Neural progenitor cell (in vitro differentiated cells): ENCODE measurements at places on chromosomes 6 and 20. TPM values are rescaled to one million over a fixed set of nuclear protein-coding genes. Genes with fewer than 3 reads are reported as not detected.
A peak's percentile ranks its signal among the peaks of the same experiment; 100 is the strongest.

DNA sequence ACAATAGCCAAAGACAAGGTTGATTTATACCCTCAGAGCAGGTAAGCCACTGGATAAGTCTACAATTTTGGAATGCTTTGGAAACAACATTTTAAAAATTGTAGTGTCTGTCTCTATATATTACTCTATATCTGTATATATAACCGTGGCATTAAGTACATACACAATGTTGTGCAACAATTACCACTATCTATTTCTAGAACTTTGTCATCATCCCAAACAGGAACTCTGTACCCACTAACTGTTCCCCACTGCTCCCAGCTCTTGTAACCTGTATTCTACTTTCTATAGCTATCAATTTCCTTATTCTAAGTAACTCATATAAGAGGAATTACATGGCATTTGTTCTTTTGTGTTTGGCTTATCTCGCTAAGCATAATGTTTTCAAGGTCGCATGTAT, 78.2 kb upstream of the ASCC3 start:
- no peak for DNase-seq
- no peak overlapping the region for H3K27ac ChIP-seq
- H3K4me3 ChIP-seq, result no peak overlapping the region

The HSPA1B gene
- 35.3 and 65.1 TPM in 2 replicates for total RNA-seq

DNA sequence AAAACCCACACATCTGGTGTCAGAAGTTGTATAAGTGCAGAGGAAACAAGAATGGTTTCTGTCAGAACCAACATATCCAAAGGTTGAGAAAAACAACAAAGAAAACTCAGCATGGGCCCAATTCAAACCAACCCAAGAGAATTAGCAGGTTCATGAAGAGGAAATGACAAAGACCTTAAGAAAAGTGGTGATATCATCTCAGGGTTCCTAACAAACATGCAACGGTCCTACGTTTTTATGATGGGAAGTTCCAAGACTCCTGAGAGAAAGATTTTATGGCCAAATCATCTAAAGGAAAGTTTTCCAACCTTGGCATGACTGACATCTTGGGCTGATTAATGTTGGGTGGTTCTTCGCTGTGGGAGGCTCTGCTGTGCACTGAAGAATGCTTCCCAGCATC, 23.0 kb downstream of the TFB1M start:
- no peak overlapping the region for H3K4me3 ChIP-seq
- H3K27me3 ChIP-seq, result no peaks in the 10 kb centered on the region
- no peak for DNase-seq
- peaks cover 3% of the 10 kb centered on the region for H3K4me1 ChIP-seq

The SLC17A1 gene
- not detected in 2 replicates for total RNA-seq

- H3K27me3 ChIP-seq, result no peaks in the 10 kb centered on the region
- no peak overlapping the region for H3K4me3 ChIP-seq
- H3K27ac ChIP-seq, result no peak overlapping the region
- H3K36me3 ChIP-seq, result no peaks in the 10 kb centered on the region
- peaks cover 39% of the 10 kb centered on the region for H3K4me1 ChIP-seq
Observed at GRCh38 chr20:50728981-50729874, 2.2 kb upstream of the PARD6B start.

The TREML2 gene
- total RNA-seq, result not detected in 2 replicates

- H3K36me3 ChIP-seq, result peaks cover 3% of the 10 kb centered on the region
- H3K27ac ChIP-seq, result no peak overlapping the region
- no peak overlapping the region for H3K4me3 ChIP-seq
- H3K4me1 ChIP-seq, result no peaks in the 10 kb centered on the region
- H3K27me3 ChIP-seq, result no peaks in the 10 kb centered on the region
Observed at GRCh38 chr20:41467690-41468089, 101.1 kb upstream of the EMILIN3 start.

The SIRPB2 gene
- total RNA-seq, result not detected in 2 replicates

- H3K27ac ChIP-seq, result no peak overlapping the region
- H3K4me1 ChIP-seq, result no peaks in the 10 kb centered on the region
- no peak for DNase-seq
- H3K36me3 ChIP-seq, result no peaks in the 10 kb centered on the region
Observed at GRCh38 chr6:121652223-121652622, 216.8 kb downstream of the GJA1 start.

The SLC16A10 gene
- total RNA-seq, result 4.3 and 4.8 TPM in 2 replicates

GRCh38 chr6:139841794-139842215, 467.4 kb upstream of the CITED2 start:
- no peaks in the 10 kb centered on the region for H3K27me3 ChIP-seq
- H3K27ac ChIP-seq, result no peak overlapping the region
- no peak for DNase-seq
- peaks cover 4% of the 10 kb centered on the region for H3K4me1 ChIP-seq

DNA sequence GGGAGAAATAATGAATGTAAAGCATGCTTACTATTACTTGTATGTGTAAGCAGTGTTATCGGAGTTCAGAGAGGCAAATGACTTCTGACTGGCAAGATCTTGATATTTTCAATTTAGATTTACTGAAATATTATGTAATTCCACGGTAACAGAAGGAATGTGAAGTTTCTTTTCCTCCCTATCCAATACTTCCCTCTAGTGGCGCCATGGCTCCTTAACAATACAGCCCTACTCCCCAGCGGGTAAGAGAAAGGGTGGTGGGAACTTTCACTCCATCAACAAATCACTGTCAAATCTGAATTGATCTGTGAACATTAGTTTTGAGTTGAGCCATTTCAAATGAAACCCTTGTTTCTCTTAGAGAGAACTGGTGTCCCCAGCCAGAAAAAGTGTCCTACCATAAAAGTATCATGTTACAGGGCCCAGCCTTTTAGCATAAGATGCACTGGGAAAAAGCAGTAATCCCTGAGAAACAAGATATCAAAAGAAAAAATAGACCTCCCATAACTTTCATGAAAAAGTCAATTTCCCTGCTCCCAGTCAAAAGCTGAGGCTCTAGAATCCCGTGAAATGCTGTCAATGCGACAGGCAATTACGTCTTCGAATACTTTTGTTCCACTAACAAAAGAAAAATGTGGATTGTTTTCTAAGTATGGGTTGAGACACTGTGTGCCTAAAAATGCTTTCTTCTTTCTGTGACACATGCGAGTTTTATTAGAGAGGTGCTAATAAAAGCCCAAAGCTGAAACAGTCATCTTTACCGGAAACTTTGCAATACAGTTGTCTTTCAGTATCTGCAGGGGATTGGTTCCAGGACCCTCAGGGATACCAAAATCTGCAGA, 12.9 kb downstream of the COX7A2 start:
- H3K27ac ChIP-seq, result no peak overlapping the region
- H3K4me3 ChIP-seq, result no peak overlapping the region
- DNase-seq, result peak; percentile 66
- peaks cover 22% of the 10 kb centered on the region for H3K4me1 ChIP-seq
- H3K27me3 ChIP-seq, result no peaks in the 10 kb centered on the region
